NCI-H460 (cell line): ENCODE measurements at places on chromosomes 3 and 15.

- DNase-seq = no peak
Measured at GRCh38 chr3:184428561-184429175, 48.8 kb downstream of the CHRD start.

DNA sequence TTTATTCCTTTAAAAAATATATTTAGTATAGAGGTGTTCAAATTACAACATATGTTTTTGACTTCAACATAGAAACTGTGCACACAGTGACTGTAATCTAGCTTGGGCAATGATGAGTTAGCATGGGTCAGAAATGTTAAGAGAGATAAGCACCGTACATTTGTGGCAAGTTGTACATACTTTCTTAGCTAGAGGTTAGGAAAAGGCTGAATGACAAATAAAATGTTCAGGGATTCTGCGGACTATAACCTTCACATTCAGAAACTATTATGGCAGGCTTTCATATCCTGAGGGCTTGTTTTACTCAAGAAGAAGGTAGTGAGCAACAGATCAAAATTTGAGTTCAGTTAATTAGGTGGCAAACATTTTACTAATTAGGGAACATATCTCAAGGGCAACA lies 379.7 kb upstream of the EPHA6 start:
- no peak for DNase-seq

- no peak for DNase-seq
Measured at GRCh38 chr3:69907554-69907953, 92.0 kb upstream of the SAMMSON start.

DNA sequence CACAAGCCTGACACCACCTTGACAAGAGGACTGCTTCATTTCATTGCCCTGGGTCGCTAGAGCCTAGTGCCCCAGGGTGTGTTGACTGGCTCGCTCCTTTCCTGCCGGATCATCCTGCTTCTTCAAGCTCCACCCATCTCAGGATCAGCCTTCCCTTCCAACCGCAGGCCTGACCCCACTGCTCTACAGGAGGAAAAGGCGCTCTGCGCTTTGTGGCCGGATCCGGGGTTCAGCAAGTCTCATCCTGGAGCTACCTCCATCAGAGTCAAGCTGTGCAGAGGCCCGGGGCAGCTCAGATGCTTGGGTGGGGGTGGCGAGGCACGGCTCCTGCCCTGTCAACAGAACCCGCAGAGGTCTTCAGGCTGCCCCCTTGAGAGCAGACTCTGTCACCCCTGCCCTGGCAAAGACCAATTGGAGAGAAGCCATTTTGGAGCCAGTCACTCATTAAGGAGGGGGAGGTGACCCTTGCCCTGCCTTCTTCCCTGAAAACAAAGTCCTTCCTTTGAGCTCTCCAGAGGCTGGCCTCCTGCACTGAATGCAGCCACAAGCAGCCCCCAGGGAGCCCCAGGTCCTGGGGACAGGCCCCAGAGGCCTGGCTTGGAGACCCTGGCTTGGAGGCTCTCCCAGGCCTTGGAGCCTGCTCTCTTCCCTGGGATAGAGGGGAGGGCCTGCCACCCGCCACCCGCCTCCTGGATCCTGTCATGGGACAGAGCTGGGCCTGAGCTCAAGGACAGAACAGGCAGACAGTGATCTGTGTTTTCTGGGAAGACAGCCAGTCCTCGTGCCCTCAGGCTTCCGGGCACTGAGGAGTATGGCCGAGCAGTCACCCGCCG lies 80.3 kb downstream of the CPN2 start:
- DNase-seq = peak; percentile 15

DNA sequence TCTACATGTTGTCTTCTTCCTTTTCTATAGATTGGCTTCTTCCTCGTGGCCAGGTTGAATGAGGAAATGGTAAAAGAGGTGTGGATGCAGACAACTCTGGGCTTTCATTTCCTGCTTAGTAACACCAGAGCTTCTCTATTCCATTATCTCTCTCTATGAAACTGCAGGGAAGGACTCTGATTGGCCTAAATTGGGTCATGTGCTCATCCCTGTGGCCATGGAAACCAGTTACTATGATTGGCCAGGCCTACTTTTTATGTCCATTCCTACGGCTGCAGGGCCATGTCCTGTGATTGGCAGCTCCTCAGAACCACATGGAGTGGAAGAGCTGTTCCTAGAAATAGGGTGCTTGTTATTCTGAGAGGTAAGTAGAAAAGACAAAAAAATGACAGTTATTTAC lies 486.9 kb upstream of the ADAMTS9 start:
- DNase-seq = no peak
